ENCODE measurements at places on chromosomes 6 and 20.

GRCh38 chr6:104509355-104509754 is 350.4 kb downstream of the HACE1 start:
- DNase-seq: no peak

- DNase-seq: no peak
These were observed 23.9 kb downstream of the FLRT3 start for GRCh38 chr20:14313341-14314020.

- DNase-seq: no peak
These were observed 553.8 kb upstream of the JAG1 start for GRCh38 chr20:11227602-11228001.

- DNase-seq: no peak
These were observed 709 bp upstream of the ASXL1 start for GRCh38 chr20:32357375-32357868.

DNA sequence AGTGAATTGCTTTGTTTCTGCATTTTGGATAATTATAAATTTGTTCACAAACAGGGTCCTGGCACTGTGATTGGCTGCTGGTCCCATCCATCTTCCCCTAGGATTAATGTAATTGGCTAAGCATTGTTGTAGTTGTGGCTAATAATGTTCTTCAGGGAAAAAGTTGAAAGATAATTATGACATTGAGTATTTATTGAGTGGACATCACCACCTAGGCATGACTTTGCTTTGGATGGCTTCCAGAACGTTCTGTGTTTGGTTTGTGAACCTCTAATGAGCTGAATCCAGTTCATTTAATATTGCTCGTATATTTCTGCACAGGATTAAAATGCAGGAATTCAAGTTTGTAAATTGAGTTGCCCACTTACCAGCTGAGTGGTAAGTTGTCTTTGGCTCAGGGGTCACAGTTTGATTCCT is 55.1 kb downstream of the ARID1B start:
- DNase-seq: no peak

DNA sequence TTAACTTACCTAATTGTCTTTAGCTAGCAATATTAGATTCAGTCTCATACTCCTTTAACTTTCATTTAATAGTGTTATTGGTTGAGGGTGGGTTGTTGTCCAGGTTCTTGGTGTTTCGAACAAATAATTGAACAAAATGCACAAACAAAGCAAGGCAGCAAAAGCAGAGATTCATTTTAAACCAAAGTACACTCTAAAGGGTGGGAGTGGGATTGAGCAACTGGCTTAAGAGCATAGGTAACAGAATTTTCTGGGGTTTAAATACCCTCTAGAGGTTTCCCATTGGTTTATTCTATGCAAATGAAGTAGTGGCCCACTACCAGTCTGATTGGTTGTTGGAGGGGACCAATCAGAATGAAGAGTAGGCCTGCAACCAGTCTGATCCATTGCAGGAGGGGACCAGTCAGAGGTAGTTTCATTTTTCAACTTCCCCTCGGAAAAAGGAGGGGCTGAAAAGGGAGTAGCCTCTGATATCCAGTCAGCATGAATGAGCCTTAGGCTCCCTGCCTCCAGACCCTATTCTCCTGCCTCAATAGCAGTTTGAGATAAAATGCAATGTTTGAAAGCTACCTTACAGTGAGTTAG is 26.3 kb upstream of the RAB23 start:
- DNase-seq: no peak

GRCh38 chr6:88403486-88403885 is 237.3 kb upstream of the CNR1 start:
- no peak for DNase-seq

DNA sequence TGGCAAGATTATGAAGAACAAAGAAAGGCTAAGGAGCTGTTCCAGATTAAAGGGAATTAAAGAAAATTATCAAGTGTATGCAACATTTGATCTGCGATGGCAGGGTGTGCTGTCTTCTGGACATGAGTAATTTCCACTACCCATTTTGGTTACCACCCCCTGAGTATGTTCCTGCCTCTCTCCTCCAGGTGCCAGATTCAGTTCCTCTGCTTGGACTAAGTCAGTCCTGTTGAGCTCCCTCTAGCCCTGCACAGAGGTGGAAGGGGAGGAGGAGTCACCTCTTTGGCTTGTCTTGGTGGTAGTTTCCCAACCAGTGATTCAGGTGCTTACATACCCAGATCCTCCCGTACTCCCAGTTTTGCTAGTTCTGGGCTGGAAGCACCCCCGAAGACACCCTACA is 22.2 kb upstream of the SNRPB2 start:
- no peak for DNase-seq

GRCh38 chr20:24742436-24742835 is 206.6 kb upstream of the CST7 start:
- no peak for DNase-seq

- DNase-seq: no peak
These were observed 53.6 kb upstream of the BHLHE23 start for GRCh38 chr20:63060057-63060991.

GRCh38 chr6:74826263-74826662 is 379.6 kb downstream of the COL12A1 start:
- DNase-seq: no peak

DNA sequence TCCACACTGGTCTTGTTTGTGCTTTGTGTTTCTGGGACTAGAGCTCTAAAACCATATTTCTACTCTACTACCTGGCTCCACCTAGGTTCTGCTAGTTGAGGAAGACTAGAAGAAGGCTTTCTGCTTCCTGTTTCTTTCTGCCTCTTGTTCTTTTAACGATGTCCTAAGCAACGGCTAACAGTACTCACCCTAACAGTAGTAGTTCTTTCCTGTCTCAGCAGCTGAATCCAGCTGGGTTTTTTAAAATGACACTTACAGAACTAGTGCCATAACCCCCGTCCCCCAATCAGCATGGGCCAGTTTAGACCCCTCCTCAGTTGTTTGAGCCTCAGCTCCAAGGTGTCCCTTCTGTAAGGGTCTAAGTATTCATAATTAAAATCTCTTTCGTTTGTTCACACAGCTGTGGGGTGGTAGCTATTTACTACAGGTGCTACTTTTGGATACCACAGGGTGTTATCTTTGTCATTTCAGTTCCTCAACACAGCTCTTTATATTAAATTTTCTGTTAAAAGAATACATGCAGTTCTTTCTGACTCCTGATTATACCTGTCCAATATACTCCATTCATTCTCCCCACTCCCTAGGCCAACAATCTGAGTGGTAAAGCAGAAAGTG is 790.2 kb downstream of the DHX35 start:
- no peak for DNase-seq

DNA sequence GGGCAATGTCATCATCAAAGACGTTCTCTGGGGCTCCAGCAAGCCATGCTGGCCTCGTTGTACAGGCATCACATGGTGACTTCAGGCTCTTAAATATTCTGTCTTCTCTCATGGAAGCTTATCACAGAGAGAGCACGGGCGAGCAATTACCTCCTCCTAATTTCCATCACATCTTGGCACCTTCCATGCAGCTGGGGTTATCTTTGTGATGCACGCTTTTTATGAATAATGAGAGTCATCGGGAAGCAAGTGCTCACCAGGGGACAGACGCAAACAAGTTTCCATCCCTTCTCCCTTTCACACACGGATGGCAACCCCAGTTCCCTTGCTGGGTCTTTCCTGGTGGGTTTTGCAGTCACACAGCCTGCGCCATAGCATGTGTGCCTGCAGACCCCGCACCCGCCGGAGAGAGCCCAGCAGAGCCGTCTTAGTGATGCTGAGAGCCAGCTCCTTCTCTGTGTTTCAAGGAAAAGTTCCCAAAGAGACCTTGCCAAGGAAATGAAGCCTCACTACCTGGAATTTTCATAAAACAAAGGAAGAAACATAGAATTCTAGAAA is 116.3 kb upstream of the AFDN start:
- no peak for DNase-seq

- DNase-seq: no peak
These were observed 53.2 kb upstream of the BMP2 start for GRCh38 chr20:6714279-6714711.

DNA sequence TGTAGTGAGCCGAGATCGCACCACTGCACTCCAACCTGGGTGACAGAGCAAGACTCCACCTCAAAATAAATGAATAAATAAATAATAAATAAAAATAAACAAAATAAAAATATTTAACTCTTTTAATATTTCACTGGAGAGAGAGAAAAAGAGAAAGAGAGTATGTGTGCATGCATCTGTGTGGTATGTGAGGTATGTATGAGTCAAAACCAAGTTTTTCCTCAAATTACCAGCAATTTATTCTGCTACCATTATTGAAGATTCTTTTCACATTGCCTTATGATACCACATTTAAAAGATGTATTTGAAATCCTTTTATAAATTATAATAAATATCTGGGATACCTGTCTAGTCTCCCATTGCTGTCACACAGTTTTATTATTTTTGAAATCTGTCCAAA is 122.1 kb downstream of the CD164 start:
- no peak for DNase-seq

GRCh38 chr6:143429970-143430369 is 20.5 kb downstream of the ADAT2 start:
- no peak for DNase-seq

DNA sequence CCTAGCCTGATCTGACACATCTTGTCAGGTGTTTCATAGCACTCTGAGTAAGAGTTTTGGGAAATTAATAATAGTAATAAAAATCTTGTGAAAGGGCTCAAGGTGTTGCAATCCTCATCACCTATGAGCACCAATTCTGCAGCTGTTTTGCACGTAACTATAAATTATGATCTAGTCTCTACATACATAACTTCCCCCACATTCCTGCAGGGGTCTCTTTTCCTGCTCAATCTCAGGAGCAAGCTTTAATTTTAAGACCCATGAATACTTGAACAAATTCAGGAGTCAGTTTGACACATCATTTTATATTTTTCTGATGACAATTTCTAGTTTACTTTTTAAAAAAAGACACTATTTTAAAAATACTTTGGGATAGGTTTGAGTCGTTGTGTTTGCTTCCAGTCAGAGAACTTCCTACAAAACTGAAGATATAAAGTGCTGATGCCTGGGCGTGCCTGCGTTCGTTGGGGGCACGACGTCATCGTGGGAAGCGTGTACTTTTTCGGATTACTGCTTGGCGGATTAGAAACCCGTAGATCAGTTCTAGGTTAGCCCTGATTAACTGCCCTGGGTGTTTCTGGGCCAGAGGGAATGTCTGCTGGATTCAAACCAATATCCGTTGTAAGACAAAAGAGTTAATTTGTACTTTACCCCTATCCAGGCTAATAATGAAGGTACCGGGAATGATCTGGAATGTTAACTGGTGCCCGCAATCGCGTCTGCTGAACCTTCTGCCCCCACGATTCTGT is 1.0 kb upstream of the E2F3 start:
- DNase-seq: no peak

DNA sequence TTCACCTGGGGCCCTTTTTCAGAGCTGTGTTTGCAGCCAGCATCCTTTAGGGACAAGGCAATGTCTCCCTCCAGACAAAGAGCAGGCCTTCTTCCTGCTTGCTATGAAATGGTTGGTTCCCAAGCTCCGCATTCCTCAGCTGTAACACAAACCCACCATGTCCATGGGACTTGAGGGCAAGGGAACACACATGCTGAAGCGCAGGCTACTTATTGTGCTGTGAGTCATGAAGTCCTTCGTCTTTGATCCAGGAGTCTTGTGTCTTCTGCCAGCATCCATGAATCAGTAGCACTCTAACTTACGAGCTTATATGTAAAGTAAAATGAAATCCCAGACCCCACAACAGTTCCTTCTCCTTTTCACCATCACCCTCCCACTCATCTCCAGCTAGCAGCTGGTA is 59.0 kb downstream of the ANKRD60 start:
- DNase-seq: peak; percentile 47

DNA sequence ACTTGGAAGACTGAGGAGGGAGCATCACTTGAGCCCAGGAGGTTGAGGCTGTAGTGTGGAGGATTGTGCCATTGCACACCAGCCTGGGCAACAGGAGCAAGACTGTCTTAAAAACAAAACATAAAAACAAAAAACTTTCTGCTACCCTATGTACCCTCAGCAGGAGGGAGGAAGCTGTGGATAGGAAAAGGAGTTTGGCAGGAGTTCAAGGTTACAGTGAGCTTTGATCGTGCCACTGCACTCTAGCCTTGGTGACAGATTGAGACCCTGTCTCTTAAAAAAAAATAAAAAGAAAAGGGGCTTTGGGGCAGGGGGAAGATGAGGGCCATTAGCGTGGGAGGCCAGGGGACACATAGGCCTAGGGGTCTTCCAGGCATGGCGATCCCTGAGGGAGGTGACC is 135.7 kb downstream of the DHX35 start:
- DNase-seq: no peak

DNA sequence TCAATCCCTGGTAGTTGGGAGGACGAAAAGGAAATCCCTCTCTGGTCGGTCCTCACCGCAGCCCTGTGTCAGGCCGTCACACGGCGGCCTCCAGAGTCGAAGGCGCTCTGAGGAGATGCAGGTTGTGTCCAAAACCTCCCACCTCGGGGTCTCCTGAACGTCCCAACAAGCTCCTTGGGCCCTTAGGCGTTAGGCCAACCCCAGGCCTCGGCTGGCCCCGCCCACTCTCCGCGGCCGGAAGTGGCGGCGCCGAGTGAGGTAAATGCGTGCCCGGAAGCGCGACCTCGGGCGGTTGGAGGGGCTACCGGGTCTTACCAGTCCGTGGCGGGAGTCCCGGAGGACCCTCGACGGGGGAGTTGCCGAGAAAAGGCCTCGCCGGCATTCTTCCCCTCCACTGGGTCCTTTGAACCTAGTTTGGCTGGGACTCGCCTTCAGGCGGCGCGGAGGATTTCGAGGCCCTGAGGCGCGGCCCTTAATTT is at the start of gene TDRD6:
Gene TDRD6 (plus strand): TSS at position 267 of the 479 bp plus-strand sequence. CDS start 244 bp downstream, outside the sequence.
- no peak for DNase-seq

- no peak for DNase-seq
These were observed 7.7 kb upstream of the FOXF2 start for GRCh38 chr6:1381481-1382330.

DNA sequence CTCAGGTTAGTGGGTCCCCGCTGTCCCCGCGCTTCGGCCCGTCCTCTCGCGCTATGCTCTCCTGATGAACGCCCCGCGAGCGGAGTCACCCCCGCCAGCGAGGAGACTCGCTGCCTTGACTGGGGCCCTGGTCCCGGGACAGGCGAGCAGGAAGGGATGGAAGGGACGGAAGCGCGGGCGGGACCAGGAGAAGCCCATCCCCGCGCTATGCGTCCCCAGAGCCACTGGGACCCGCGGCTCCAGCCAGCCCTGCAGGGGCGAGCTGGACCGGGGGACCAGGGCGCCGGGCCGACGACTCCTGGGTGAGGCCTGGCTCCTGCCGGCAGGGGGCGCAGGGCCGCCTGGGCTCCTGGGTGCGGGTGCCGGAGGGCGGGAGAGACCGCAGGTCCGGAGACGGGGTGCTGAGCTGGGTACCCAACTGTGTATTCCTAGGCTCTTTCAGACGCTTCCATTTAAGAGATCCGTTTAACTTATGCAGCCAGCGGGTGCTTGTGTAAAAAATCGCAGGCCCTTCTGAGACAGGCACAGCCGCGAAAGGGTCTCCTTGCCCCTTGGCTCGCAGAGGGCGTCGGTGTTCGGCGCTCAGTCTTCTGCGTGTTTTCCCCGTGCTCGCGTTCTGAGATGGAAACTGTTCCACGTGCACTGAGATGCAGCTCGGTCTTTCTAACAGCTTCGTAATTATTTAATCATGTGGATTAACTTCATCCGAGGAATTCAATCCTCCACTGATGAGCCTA is 580 bp upstream of the SYCP2 start:
- no peak for DNase-seq

GRCh38 chr6:17207281-17207680 is 73.9 kb upstream of the RBM24 start:
- no peak for DNase-seq
